ENCODE measurements at places on chromosomes 12 and 14. TPM values are rescaled to one million over a fixed set of nuclear protein-coding genes. Genes with fewer than 3 reads are reported as not detected.

GRCh38 chr12:115485967-115486366 lies 791.5 kb downstream of the MED13L start:
- DNase-seq: no peak

GRCh38 chr12:118922405-118922804 lies 58.9 kb upstream of the SRRM4 start:
- DNase-seq: no peak

- no peak for DNase-seq
Observed at GRCh38 chr12:101209319-101210302, at the start of gene SLC5A8. Gene SLC5A8 (minus strand): TSS chr12:101210238. CDS start chr12:101209848, 390 bp downstream.

GRCh38 chr14:71682337-71682736 lies 249.9 kb upstream of the RGS6 start:
- DNase-seq: no peak

GRCh38 chr12:51320311-51320694 lies 3.7 kb downstream of the BIN2 start:
- no peak for DNase-seq

GRCh38 chr14:104040539-104040938 lies 45.0 kb upstream of the ASPG start:
- no peak for DNase-seq

DNA sequence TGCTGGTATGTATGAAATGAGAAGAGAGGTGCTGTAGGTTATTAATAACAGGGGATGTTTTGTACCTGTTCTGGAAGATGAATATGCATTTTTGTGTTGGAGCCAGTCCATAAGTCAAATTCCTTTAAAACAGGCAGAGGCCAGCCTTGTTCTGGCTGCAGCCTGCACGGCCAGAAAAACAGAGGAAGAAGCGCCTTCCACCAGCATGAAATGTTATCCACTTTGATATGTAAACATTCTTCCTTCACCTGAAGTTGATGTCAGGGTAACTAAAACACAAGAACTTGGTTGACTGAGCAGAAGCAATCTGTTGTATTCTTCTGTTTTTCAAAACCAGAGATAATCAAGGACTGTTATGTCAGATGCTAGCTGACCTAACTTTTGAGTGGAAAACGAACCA lies 237.9 kb upstream of the PLEKHG7 start:
- no peak for DNase-seq

DNA sequence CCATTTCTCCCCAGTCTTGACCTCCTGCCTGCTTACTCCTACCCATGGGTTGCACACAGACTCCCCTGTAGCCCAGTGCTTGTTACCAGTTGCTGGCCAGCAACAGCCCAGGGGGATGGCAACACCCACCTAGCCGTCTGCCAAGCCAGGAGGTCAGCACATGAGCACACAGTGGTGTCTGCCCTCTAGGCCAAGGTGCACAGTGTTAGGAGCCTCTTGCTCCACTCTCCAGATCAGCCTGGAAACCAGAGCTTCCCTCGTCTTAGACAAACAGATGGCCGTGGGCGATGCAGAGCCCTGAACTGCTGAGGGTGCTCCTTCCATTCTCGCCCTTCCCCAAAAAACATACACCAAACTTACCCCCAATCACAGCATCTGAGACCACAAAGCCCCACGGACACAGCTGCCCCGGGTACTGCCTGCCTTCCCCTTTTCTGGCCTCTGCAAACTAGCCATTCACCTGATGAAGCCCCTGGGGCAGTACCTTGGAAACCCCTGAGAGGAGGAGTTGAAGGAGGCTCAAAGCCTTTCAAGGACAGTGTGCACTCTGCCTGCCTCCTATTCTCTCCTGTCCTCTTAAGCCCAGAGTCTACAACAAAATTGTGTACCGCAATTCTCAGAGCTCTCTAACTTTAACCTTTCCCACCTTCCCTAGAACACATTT lies 1.0 kb upstream of the GPD1 start:
- DNase-seq: peak; percentile 78

- DNase-seq: no peak
Observed at GRCh38 chr12:109894939-109895338, 5.1 kb upstream of the TCHP start.

DNA sequence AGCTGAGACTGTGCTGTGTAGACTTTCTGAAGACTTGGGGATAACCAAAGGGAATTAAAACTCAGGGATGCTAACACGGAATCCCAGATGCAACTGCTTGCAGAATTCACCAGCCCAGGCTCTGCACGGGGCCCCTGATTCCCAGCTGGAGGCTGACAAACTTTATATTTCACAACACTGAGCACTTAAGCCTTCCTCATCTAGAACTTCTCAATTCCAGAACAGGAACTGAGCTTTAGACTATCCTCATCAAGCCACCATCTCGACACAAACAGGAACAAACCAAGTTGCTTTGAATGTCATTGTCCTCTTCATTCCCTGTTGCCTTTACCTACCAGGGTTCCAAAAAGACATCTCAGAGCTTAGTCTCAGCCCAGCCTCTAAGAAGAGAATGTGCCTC lies 22.2 kb downstream of the CCDC63 start:
- no peak for DNase-seq

DNA sequence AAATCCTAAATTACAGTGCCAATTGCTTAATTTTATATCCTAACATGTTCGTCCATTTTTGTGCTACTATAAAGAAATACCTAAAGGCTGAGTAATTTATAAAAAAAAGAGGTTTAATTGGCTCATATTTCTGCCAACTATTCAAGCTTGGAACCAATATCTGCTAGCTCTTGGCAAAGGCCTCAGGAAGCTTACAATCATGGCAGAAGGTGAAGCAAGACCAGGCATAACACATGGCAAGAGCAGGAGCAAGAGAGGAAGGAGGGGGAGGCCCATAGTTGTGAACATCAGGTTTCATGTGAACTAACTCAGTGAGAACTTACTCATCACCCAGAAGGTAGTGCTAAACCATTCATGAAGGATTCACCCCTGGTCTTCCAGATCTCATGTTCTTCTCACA lies 494.3 kb downstream of the CCER1 start:
- DNase-seq: no peak

DNA sequence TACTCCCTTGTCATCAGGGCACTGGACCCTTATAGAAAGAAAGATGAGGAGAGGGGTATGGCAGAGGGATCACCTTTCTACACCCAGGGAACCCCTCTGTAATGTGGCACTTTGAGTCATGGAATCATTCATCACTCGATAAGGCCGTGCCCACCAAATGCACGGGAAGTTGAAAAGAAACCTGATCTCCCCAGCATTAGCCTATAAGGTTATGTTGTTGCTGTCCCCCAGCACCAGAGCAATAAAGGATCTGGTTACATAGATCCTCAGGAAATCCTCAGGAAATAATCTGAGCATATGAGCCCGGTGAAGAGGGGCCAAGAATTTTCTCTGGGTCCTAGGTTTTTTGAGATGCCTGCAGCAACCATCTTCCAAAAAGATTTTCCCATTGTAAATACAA lies 148.8 kb upstream of the CRY1 start:
- DNase-seq: no peak

- DNase-seq: no peak
Observed at GRCh38 chr12:128968668-128969067, 115.4 kb downstream of the GLT1D1 start.

DNA sequence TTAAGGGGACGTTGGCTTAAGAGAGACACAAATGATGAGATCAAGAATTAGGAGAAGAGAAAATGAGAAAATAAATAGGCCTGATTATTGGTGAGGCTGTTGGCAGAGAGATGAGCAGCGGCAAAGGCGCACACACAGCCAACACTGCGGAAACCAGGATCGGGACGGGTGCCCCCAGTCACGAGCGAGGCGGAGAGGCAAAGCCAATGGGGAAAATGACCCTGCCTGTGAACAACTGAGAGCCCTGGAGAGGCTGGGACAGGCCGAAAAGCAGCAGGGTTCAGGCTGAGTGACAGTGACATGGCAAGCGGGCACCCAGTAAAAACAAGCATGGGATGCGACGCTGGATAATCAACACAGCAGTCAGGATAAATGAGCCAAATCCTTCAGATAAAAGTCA lies 21.0 kb downstream of the SLC15A4 start:
- DNase-seq: no peak

DNA sequence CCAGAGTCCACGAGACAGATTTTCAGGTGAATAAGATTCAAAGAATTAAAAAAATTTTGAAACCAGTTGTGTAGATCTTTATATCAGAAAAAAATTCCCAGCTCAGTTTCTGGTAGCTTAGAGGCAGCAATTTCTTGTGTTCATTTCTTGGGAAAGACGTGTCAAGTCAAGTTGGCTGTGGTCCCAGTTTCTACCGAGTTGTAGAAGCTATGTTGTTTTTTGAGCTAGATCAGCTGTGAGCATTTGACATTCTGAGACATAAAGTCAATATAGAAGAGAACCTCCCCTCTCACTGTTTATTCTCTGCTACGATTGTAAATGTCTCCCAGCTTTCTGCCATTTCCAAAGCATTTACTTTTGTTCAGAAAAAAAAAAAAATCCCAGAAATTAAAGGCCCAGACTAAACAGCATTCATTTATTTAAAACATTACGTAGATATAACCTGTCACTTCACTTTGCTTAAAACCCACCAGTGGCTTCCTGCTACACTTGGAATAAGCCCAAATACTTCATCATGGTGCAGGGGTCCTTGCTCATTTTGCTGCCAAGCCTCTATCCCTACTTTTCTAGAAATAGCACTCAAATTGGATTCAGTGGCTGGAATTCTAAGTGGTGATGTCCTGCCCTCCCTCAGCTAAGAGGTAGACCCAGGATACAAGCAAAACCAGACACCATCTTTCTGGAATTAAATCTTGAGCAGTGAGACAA lies 20.6 kb upstream of the PYGL start:
- DNase-seq: no peak

- no peak for DNase-seq
Observed at GRCh38 chr12:122730215-122731014, at the start of gene HCAR1. Gene HCAR1 (minus strand): TSS chr12:122730844. CDS start chr12:122730339, 505 bp downstream.

Gene KLHL33
- total RNA-seq: 2.4 TPM

Gene KRT2
- not detected for total RNA-seq

Gene AVPR1A
- total RNA-seq: 1.8 TPM

Gene AQP6
- not detected for total RNA-seq

Gene SERPINA5
- total RNA-seq: 4.1 TPM

Gene KITLG
- total RNA-seq: 3.9 TPM

Gene IL22
- total RNA-seq: not detected

Gene AICDA
- total RNA-seq: not detected

Measured in gastrocnemius medialis (tissue), 4 donors.